Fibroblast of skin of abdomen (primary cell): ENCODE measurements at places on chromosomes 7 and 10.

GRCh38 chr10:93851169-93851568 lies 42.6 kb upstream of the SLC35G1 start:
- no peak for DNase-seq

GRCh38 chr7:12080006-12080405 lies 131.1 kb upstream of the TMEM106B start:
- no peak for DNase-seq

DNA sequence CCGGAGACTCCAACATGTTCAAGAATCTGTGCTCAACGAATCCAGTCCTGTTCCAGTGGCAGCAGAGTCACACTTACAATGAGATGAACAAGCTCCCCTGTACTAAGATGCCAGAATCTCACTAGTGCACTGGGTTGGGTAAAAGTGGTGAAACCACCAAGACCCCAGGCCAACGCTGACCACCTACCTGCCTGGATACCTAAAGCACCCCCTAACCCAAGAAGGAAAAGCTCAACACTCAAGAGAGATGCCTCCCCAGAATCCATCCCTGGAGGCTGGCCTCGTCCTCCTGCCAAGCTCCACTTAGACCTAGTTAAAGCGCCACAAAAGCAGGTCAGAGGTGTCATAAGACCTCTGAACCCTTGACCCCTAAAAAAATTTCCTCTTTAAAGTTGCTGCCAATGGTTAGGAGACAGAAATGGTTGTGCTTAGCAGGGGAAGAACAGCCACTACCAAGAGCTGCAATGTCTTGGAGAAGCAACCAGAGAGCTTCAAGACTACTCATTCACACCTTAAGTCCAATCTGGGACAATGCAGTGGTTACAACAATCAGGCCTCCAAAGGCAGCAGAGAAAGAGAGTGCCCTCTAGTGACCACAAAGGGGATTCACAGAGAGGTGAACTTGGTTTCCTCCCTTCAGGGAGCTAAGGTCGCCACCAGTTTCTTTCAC lies 94.6 kb upstream of the MACROH2A2 start:
- DNase-seq = peak; percentile 47

GRCh38 chr7:77310982-77311381 lies 105.2 kb downstream of the GSAP start:
- DNase-seq = no peak

DNA sequence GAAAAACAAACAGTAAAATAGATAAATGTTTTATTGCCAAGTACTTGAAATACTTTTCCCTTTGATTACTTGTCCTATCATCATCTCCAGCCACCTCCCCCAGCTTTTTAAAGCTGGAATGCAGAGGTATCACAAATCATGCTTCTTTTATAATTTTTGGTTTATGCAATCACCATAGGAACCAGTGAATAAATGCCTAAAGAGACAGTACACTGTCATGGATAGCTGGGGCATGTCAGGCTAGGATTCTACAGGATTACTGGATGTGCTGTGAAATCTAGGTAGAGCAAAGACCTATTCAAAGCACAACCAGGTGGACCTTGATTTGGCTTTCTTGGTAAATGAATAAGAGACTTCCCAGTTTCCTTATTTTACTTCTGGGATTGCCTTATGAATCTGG lies 158.6 kb downstream of the ELAPOR2 start:
- no peak for DNase-seq
